ENCODE measurements at places on chromosomes 12 and 14.

- H3K4me1 ChIP-seq, result peaks cover 10% of the 10 kb centered on the region
- H3K27me3 ChIP-seq, result no peaks in the 10 kb centered on the region
- peak; percentile 84 for DNase-seq
- peaks cover 3% of the 10 kb centered on the region for H3K36me3 ChIP-seq
- H3K4me3 ChIP-seq, result no peak overlapping the region
- H3K27ac ChIP-seq, result no peak overlapping the region
Measured at GRCh38 chr12:50070314-50071060, 13.1 kb downstream of the ASIC1 start.

DNA sequence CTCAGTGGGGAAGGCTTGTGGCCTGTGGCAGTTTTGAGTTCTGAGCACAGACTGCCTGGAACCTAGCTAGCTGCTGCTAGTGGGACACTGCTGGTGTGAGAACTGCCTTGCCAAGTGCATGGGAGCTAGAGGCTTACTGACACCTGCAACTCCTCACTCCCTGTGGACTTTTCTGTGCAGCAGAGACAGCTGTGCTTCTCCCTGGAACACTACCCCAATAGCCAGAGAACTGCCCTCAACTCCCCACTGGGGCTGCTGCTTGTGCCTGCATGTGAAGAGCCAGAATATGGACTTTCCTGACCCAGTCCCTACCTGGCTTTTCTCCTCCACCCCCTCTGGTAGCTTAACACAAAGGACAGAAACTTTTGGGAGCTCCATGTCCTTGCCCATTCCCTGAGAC is 222.6 kb downstream of the ADGRD1 start:
- H3K27ac ChIP-seq, result no peak overlapping the region
- H3K27me3 ChIP-seq, result no peaks in the 10 kb centered on the region
- no peak overlapping the region for H3K4me3 ChIP-seq
- DNase-seq, result no peak
- no peaks in the 10 kb centered on the region for H3K36me3 ChIP-seq

DNA sequence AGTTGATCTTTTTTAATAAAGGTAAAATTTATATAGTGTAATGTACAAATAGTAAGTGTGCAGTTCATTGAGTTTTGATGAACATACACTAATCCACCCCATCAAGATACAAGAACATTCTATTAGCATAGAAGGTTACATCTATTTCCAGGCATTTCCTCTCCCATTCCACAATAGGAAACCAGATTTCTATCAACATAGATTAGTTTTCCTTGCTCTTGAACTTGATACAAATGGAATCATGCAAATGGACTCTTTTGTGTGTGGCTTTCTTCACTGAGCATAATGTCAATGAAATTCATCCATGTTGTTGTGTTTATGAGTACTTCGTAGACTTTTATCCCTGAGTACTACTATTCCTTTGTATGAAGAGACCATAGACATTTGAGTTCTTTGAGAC is 10.8 kb downstream of the STYX start:
- no peak overlapping the region for H3K27ac ChIP-seq
- no peaks in the 10 kb centered on the region for H3K27me3 ChIP-seq
- peaks cover 15% of the 10 kb centered on the region for H3K36me3 ChIP-seq
- H3K4me3 ChIP-seq, result no peak overlapping the region

- no peak overlapping the region for H3K4me3 ChIP-seq
- H3K4me1 ChIP-seq, result peaks cover 7% of the 10 kb centered on the region
- no peak for DNase-seq
- peaks cover 50% of the 10 kb centered on the region for H3K36me3 ChIP-seq
- H3K27me3 ChIP-seq, result no peaks in the 10 kb centered on the region
Measured at GRCh38 chr12:105227879-105228278, 8.1 kb downstream of the APPL2 start.

DNA sequence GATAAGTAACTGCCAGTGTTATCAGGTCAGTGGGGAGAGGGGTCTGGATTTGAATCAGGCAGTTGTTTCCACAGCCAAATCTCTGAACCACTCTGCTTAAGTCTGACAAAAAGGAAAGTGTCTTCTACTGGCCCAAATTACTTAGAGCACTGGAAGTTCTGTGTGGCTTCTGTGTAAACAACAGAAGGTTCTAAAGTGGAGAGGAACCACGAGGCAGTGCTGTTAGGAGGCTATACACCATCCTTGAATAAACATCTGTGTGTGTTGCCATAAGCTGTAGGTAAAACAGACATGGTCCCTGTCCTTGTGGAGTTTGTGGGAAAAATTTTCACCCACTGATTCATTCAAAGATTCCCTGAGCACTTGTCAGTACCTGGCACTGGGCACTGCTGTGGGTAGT is 50.0 kb downstream of the GALNT4 start:
- H3K27me3 ChIP-seq, result no peaks in the 10 kb centered on the region
- H3K4me1 ChIP-seq, result no peaks in the 10 kb centered on the region
- DNase-seq, result peak; percentile 36
- no peaks in the 10 kb centered on the region for H3K36me3 ChIP-seq

GRCh38 chr12:27198036-27198435 is 46.0 kb upstream of the STK38L start:
- H3K4me3 ChIP-seq, result no peak overlapping the region
- no peaks in the 10 kb centered on the region for H3K36me3 ChIP-seq
- no peak overlapping the region for H3K27ac ChIP-seq
- no peaks in the 10 kb centered on the region for H3K4me1 ChIP-seq
- DNase-seq, result peak; percentile 58

- H3K4me3 ChIP-seq, result no peak overlapping the region
- H3K27me3 ChIP-seq, result no peaks in the 10 kb centered on the region
- peaks cover 57% of the 10 kb centered on the region for H3K36me3 ChIP-seq
- peaks cover 15% of the 10 kb centered on the region for H3K4me1 ChIP-seq
- no peak overlapping the region for H3K27ac ChIP-seq
- DNase-seq, result no peak
Measured at GRCh38 chr12:132148368-132149045, 4.2 kb downstream of the NOC4L start.

DNA sequence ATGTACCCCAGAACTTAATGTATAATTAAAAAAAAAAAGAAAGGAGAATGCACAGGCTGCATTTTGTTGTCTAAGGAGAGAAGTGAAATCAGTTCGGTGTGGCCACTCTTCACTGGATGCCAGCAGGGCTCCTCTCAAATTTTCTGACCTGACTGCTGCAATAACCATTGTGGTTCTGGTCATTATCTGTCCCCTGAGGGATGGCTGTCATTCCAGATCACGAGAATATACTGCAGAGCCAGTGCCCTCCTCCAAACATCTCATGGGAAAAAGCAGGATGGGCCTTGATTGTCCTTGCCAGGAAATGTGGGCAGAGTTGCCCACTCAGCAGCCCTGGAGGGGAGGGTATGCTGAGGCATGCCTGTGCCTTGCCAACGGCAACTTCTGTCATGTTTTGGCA is 139.1 kb downstream of the SLC8A3 start:
- no peak overlapping the region for H3K4me3 ChIP-seq
- no peaks in the 10 kb centered on the region for H3K4me1 ChIP-seq
- H3K27me3 ChIP-seq, result peaks cover 9% of the 10 kb centered on the region
- no peak for DNase-seq

GRCh38 chr12:96751626-96752025 is 155.4 kb upstream of the NEDD1 start:
- H3K4me3 ChIP-seq, result no peak overlapping the region
- H3K4me1 ChIP-seq, result no peaks in the 10 kb centered on the region
- H3K27ac ChIP-seq, result no peak overlapping the region
- DNase-seq, result no peak
- H3K36me3 ChIP-seq, result no peaks in the 10 kb centered on the region
- no peaks in the 10 kb centered on the region for H3K27me3 ChIP-seq

- peak; percentile 61 for DNase-seq
- no peaks in the 10 kb centered on the region for H3K36me3 ChIP-seq
- no peak overlapping the region for H3K27ac ChIP-seq
- peaks cover 8% of the 10 kb centered on the region for H3K4me1 ChIP-seq
Measured at GRCh38 chr14:55075628-55076175, 24.3 kb downstream of the MAPK1IP1L start.

- H3K4me3 ChIP-seq, result peak overlapping the region; percentile 38
- peaks cover 2% of the 10 kb centered on the region for H3K4me1 ChIP-seq
Measured at GRCh38 chr14:54435500-54435981, 5.6 kb downstream of the CNIH1 start.

- H3K36me3 ChIP-seq, result no peaks in the 10 kb centered on the region
- H3K4me3 ChIP-seq, result no peak overlapping the region
Measured at GRCh38 chr12:31557707-31558106, 33.2 kb downstream of the DENND5B start.

DNA sequence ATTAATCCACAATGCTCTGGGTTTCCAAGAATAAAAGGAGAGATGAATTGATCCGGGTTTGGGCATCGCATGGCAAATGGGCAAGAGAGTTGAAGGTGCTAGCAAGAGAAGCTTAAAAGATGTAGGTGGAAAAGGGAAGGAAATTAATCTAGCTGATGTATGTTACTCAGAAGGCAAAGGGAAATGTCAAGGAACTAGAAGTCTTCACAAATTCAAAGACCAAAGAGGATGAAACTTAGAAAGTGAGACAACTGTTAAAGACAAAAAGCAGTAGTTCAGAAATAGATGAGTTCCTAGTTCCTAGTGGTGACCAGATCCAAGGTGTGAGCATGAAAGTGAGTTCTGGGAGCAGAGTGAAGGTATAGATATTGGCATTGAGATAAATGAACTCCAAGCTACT is 228.3 kb downstream of the SEC23A start:
- no peak for DNase-seq
- H3K36me3 ChIP-seq, result no peaks in the 10 kb centered on the region
- peaks cover 23% of the 10 kb centered on the region for H3K27me3 ChIP-seq
- H3K27ac ChIP-seq, result no peak overlapping the region
- no peak overlapping the region for H3K4me3 ChIP-seq
- no peaks in the 10 kb centered on the region for H3K4me1 ChIP-seq

DNA sequence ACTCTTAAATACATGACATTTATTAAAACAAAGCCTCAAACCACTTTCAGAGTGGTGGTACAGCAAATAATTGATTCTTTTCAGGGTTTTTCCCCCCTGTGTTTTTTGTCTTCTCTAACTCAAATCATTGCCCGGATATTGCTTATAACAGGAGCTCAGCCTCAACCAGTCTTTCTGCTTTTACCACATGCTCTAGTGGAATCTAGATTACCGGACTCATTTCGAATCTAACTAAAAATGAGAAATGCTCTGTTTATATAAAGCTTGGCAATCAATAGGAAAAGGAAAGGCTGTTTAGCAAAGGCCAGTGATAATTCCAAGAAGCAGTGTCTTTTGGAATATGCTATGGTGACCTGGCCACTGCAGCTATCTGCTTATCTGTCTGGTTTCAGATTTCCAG is 161.5 kb downstream of the ETV6 start:
- DNase-seq, result no peak
- H3K27me3 ChIP-seq, result no peaks in the 10 kb centered on the region
- peak overlapping the region; percentile 15 for H3K4me3 ChIP-seq
- no peaks in the 10 kb centered on the region for H3K36me3 ChIP-seq
- H3K27ac ChIP-seq, result no peak overlapping the region

GRCh38 chr12:64706857-64707256 is 52.3 kb downstream of the GNS start:
- H3K27ac ChIP-seq, result no peak overlapping the region
- no peaks in the 10 kb centered on the region for H3K36me3 ChIP-seq
- DNase-seq, result no peak
- H3K4me3 ChIP-seq, result no peak overlapping the region

DNA sequence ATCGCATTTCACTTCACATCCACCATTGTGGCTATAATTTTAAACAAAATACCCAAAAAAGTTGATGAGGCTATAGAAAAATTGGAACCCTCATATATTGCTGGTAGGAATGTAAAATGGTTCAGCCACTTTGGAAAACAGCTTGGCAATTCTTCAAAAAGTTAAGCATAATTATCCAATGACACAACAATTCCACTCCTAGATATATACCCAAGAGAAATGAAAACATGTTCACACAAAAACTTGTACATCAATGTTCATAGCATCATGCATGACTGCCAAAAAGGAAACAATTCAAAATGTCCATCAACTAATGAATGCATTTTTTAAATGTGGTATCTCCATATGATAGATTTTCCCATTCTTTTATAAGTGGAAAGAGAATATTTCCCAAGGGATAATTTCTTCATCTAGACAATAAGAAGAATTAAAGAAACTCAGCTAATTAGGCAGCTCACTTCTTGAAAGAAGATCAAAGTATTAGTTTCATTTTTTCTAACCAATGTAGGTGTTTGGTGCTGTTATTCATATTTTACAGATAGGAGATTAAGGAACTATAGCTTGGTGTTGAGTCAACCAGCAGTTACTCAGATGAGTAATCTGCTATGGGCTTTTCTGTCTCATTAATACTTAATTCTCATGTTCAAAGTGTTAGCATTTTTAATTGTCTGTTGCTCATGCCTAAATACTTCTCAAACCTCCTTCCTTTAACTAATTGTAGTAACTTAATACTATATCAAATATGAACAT is 32.8 kb downstream of the YEATS4 start:
- DNase-seq, result no peak
- no peak overlapping the region for H3K27ac ChIP-seq

DNA sequence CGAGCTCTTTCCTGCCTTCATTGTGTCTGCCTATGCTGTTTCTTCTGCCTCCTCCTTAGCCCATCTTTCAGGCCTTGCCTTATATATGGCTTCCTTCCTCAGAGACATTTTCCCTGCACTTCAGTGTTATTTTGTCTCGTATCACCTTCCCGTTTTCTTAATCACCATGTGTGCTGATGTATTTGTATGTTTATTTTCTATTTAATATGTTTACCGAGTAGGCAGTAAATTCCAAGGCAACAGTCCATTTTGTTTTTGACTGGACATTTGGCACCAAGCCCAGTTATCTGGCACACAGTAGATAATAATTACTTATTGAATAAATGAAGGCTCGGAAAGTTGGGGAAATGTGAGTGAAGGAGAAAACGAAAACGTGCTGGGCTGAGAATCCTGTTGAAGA is 4.6 kb upstream of the POU6F1 start:
- no peak for DNase-seq
- no peaks in the 10 kb centered on the region for H3K27me3 ChIP-seq
- no peak overlapping the region for H3K4me3 ChIP-seq

DNA sequence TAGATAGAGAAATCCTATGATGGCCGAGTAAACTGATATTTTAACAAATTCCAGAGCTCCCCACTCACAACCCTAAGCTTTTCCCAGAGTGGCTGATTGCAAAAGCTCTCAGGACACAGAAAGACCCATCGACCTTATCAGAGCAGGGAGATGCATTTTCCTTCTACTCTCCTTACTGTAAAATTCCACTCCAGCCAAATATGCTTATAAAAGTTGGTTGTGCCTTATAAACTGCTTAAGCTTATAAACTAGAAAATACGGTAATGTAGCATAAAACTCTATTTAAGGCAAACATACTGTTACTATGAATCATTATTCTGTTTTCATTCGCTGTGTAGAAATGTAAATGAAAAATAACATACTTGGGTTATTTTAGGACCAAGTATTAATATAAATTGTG is 41.6 kb upstream of the TRHDE start:
- no peak overlapping the region for H3K27ac ChIP-seq
- no peaks in the 10 kb centered on the region for H3K27me3 ChIP-seq
- H3K4me1 ChIP-seq, result no peaks in the 10 kb centered on the region
- no peak overlapping the region for H3K4me3 ChIP-seq
- H3K36me3 ChIP-seq, result no peaks in the 10 kb centered on the region
- DNase-seq, result peak; percentile 36

All from mesenchymal stem cell (in vitro differentiated cells and primary cell).